Fibroblast of skin of back (primary cell): ENCODE measurements at places on chromosomes 7 and 10.

GRCh38 chr10:77795426-77796055 lies 131.0 kb downstream of the DLG5 start:
- DNase-seq = no peak

- DNase-seq = no peak
Measured at GRCh38 chr7:95454438-95455045, 19.7 kb upstream of the PON2 start.

DNA sequence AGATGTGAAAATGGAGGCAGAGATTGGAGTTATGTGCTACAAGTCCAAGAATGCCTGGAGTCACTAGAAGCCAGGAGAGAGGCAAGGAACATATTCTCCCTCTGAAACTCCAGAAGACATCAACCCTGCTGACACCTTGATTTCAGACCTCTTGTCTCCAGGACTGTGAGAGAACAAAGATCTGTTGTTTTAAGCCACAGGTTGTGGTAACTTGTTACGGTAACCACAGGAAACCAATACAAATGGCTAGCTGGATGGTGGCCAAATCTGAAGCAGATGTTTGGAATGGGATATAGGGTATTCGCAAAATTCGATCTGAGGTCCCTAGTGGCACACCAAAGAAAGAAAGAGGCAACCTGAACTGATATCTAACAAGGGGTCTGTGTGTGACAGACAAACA lies 129.0 kb downstream of the HERPUD2 start:
- no peak for DNase-seq

GRCh38 chr10:89210794-89211425 lies 3.8 kb upstream of the CH25H start:
- no peak for DNase-seq

DNA sequence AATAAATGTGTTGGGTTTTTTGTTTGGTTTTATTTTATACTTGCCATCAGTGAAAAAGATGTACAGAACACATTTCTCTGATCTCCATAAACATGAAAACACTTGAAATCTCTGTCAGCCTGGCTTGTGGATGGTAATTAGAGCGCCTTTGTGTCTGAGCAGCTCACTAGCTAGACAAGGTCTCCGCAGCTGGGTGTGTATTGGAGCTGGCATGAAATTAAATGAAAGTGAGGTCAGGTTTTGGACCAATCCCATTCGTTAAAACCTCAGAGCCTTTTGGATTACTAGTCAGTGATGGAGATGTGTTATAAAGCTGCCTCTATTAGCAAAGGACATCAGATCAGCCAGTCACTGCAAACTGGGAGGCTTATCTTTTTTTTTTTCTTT lies 2.7 kb downstream of the FRAT1 start:
- no peak for DNase-seq

DNA sequence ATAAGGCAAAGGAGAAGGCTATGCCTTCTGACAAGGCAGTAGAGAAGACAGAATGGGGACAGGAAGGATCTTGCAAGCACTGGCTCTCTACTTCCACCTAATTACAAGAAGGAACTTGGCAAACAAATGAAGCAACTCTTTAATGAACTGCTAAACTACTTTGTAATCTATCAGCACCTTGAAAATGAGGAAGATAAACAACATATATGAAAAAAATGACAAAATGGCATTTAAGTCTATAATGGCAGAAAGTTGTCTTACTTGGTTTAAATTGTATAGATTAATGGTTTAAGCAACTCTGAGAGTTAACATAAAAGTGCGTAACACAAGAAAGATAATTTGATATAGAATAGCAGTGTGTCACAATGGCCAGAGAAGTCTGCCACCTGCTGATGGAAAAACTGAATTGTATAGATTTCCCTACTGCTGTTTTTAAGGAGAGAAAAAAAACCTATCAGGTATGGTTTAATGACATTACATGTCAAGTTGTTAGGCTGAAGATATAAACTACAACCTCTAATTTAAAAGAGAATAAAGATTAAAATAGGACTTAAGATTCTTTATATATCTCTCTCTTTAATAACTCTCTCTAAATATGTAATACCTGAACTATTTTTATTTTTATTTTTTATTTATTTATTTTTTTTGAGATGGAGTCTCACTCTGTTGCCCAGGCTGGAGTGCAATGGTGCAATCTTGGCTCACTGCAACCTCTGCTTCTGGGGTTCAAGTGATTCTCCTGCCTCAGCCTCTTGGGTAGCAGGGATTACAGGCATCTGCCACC lies 11.8 kb downstream of the NT5C3A start:
- peak; percentile 53 for DNase-seq
